Activated CD4-positive, alpha-beta T cell treated with anti-CD3 and anti-CD28 coated beads for 48 hours (primary cell): ENCODE measurements at places on chromosomes 3 and 15.

DNA sequence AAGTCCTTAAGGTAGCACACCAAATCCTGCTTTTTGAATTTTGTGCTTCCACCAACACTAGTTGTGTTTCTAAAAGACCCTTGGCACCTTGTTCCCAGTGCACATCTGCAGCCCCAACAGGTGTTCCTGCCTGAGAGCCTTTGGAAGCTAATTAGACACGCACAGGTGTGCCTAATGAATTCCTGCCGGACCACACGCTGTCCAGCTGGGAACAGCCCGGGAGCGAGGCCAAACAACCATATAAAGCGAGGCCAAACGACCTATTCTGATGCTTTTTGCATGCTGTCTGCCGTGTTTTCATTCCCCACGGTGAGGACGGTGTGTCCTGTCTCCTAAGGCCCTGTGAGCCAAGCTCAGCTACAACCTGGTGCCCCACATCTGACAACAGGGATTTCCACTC lies 99.5 kb downstream of the ATG7 start:
- no peak for DNase-seq

DNA sequence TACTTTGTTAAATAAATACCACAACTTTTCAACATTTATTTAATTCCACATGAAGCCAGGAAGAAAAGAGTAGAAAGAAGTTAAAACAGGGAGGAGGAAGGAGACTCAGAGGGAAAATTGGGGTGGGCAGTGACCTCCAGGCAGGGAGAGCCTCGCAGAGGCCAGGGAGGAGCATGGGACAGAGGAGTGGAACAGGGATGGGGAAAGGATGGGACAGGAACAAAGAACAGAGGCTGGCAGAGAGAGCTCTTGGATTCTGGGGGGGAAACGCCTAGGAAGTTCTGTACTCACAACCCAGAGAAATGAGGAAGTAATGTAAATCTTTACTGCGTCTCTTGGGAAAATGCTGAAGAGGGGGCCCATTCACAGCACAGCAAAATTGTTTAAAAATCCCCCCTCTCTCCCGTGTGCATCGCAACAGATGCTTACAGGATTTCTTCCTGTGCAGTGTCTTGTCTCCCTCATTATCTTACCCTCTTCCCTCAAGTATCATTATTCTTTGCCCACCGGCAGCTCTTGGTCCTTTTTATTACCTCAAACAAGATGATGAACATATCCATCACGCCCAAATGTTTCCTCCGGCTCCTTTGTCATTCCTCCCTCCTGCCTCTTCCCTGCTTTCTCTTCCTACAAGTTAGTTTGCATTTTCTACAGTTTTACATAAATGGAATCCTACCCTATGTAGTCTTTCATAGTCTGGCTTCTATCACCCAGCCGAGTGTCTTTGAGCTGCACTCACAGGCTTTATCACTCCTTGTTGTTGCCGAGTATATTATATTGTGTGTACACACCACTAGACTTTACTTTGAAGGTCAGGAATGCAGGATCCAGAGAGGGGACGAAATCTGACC lies 65.5 kb downstream of the ARHGAP31 start:
- DNase-seq: no peak

- no peak for DNase-seq
These were observed 491.3 kb upstream of the AGTR1 start for GRCh38 chr3:148206446-148206845.

- DNase-seq: no peak
These were observed 87.7 kb downstream of the VGLL4 start for GRCh38 chr3:11555881-11556633.

- DNase-seq: no peak
These were observed 45.6 kb upstream of the ST3GAL6 start for GRCh38 chr3:98717584-98717983.

DNA sequence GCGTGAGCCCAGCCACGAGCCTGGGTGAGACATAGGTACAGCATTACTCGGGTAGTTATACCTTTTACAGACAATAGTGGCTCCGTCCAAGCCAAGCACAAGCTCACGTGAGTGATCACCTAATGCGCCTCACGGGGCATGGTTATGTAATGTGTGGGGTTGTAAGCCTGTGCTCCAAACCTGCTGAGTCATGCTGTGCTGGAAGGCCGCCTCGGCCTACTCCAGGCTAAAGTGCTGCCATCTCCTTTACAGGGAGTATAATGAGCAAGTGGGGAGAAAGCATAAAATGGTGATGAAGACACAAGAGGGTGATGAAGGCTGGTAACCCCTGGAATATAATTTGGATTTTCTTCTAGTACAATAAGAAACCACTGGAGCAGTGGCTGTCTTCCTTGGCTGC lies 175.8 kb upstream of the STT3B start:
- DNase-seq: peak; percentile 12

GRCh38 chr3:109924196-109924595 lies 586.9 kb upstream of the DPPA4 start:
- no peak for DNase-seq

DNA sequence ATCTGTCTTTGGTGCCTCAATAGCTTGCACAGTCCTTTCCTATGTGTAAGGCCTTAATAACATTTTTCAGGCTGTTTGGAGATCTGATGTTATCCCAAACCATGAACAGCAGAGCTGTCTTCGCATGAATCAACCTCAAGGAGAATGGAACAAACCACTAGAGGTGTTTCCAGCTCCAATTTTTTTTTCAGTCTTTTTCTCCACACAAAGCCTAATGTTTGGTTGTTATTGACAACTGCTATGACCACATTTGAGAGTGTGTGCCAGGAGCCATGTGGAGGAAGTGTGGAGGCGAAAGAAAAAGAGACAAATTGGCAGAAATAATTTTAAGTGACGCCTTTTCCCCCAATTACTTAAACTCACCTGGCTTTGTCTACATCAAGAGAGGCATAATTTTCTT lies 38.7 kb downstream of the RTP4 start:
- no peak for DNase-seq

- no peak for DNase-seq
These were observed 4.8 kb downstream of the LYSMD2 start for GRCh38 chr15:51732646-51733045.

- DNase-seq: no peak
These were observed 77.9 kb upstream of the NTRK3 start for GRCh38 chr15:88334436-88334835.

DNA sequence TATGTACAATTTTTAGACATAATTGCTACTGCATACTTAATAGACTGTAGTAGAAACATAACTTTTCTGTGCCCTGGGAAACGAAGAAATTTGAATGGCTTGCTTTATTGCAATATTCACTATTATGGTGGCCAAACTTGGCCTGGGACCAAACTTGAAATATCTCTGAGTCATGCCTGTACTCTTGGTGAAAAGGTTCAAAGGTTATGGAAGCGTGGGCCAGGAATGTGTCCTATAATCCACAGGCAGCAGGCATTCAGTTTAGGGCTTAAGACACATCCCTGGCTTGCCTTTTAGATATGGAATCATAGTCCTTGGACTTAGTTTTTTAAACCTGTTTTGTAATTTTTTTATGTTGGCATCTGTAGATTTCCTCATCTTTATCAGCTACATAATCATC lies 124.3 kb downstream of the LRIG1 start:
- no peak for DNase-seq

DNA sequence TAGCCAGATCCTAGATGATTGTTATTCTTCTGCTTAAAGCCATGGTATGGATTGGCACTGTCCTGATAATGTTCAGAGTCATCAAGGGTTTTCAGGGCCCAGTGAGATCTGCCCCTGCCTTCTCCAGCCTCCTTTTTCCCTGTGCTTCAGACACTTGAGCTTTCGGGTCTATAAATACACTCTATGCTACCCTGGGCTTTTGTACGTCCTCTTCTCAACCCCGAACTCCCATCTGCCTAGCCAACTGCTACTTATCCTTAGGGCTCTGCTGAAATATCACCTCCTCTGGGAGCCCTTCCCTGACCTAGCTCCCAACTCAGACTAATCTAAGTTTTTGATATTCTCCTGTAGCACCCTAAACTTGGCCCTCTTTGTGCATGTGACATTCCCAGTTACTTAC lies 115.3 kb downstream of the OPA1 start:
- DNase-seq: no peak

DNA sequence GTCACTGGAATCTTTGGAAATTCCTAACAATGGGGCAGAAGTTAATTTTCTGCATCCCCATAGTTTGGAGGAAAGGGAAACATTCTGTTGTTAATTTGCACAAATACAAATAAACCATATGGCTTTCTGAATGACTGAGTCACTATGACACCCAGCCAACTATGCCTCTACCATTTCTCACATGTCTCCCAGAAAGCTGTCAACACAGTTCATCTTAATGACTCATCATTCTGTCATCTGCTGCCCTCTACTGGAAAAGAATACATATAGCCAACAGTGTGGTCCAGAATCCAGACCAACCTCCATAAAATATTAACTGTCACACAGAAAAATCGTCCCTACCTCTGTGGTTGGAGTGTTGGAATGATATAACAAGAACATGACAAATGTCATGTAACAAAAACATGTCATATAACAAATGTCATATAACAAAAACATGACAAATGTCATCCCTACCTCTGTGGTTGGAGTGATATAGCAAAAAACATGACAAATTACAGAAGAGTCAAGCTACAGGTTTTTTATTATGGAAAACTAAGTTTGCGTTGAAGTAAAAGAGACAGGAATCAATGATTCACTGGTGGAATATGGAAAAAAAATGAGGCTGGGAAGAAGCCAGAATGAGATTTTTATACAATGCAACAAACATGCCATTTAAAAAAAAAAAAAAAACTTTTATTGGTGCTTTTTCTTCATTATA lies 47.7 kb upstream of the GYG1 start:
- peak; percentile 7 for DNase-seq

DNA sequence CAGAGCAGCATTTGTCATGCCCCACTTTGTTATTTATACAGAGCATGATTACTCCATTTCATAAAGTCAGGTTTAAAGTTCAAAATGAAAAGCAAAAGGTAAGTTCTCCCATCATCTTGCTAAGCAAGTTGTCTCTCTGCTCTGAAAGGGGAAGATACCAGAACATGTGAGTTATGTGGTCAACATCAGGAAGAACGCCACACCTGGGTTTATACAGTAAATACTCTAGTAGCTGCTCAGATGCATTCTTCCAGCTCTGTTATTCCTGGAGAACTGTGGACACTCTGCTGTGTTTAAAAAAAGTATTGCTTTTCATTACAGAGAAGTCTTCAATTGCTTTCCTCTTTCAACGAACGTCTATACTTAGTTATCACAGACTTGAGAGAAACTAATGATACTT lies 145.7 kb downstream of the PLCL2 start:
- DNase-seq: no peak

DNA sequence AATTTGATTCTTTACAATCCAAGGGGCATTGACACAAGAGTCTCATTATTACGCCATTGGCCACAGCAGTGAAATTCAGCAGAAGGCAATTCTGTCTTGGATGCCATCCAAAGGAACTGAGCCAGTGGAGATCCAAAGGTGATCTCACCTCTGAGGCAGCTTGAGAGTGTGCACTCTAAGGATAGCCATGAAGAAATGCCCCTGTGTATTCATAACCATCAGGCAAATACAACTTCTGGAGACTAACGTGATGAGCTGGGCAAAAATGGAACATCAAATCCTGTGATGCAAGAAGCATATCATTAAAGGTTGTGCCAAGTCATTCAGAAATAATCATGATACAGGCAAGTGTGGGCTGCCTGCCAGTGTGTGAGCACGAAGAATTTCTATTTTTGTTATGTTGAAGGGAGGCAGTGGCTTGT lies 41.4 kb downstream of the ROBO2 start:
- DNase-seq: no peak

- DNase-seq: no peak
These were observed 1.2 kb upstream of the MLF1 start for GRCh38 chr3:158569794-158570193.

GRCh38 chr15:79283252-79284048 lies 928 bp downstream of the ANKRD34C start:
- peak; percentile 56 for DNase-seq

- DNase-seq: no peak
These were observed 89.2 kb upstream of the MITF start for GRCh38 chr3:69650066-69650419.

- no peak for DNase-seq
These were observed 20.3 kb downstream of the CDAN1 start for GRCh38 chr15:42716626-42717025.

DNA sequence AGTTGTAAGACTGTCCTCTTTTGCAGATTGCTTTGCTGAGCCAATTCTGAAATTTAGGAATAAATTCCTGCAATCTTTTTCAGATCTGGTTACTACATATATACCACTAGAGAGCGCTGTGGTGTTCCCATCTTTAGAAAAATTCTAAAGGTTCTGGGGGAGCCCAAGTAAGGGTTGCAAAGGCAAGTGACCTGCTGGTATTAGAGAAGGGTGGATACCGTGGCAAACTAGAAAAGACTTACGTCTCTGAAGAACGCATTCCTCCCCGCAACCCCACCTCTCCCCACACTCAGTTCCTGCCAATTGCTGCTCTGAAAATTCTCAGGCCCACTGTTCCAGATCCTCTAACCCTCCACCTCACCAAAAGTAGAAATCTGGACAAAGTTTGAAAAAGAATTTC lies 48.5 kb downstream of the EFHB start:
- peak; percentile 3 for DNase-seq

DNA sequence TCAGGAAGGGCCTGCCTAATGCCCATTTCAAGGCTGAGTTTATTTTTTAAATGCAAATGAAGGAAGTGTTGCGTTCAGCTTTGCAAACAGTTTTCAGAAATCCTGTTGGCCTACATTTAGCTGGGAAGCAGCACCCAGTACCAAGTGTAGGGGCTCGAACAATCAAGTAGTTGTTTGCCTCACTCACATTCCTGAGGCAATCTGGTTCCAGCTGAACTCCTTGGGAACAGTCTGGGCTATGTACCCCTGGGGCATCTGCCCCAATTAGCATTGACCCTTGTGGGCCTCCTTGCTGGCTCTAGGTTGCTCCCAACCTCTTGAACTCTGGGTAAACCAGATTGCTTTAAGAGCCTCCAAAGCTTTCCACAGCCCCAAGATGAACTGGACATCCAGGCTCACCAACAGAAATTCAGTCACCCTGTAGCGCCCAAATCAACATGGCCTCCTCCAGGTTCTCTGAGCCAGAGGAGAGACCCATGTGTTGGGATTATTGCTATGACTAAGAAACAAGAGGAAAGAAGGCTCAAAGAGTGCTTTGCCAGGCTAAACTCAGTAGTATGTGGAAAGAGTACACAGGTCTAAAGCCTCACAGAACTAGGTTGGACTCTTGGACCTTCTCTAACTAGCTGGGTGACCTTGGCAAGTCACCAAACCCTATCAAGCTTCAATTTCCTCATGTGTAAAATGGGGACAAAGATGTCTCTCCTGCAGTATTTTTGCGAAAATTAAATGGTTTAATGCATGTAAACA lies 532.7 kb downstream of the SOX2 start:
- DNase-seq: no peak

GRCh38 chr15:78241017-78241416 lies 6.7 kb upstream of the ACSBG1 start:
- peak; percentile 91 for DNase-seq

DNA sequence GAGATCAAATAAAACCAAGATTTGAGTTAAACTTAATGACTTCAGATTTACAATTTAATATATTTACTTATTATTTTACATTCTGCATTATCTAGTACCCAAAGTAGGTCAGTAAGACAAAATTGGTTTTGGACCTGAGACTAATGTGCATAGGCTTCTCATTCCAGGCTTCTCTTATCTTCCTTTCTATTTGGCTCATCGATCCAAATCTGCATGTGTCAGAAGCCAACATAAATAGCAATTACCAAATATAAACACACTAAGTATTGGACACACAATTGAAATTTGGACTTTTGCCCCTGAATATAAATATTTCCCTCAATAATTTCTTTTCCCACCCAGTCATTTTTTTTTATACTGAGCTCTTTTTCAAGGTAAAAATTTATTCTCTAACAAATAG lies 290.6 kb upstream of the ARHGEF26 start:
- no peak for DNase-seq
